Pulmonary artery endothelial cell (primary cell): ENCODE measurements at places on chromosomes 6 and 20. TPM values are rescaled to one million over a fixed set of nuclear protein-coding genes. Genes with fewer than 3 reads are reported as not detected.

Gene HLA-G
- total RNA-seq: not detected in 2 replicates

Gene ARFGEF3
- 7.1 and 8.2 TPM in 2 replicates for total RNA-seq

GRCh38 chr6:30744054-30744805 is at the start of gene IER3:
TSS of gene IER3 (minus strand) at chr6:30744547. CDS start at chr6:30744518, 29 bp downstream.
- no peak for DNase-seq

- DNase-seq: no peak
Measured at GRCh38 chr20:38979434-38979833, 17.3 kb downstream of the DHX35 start.

DNA sequence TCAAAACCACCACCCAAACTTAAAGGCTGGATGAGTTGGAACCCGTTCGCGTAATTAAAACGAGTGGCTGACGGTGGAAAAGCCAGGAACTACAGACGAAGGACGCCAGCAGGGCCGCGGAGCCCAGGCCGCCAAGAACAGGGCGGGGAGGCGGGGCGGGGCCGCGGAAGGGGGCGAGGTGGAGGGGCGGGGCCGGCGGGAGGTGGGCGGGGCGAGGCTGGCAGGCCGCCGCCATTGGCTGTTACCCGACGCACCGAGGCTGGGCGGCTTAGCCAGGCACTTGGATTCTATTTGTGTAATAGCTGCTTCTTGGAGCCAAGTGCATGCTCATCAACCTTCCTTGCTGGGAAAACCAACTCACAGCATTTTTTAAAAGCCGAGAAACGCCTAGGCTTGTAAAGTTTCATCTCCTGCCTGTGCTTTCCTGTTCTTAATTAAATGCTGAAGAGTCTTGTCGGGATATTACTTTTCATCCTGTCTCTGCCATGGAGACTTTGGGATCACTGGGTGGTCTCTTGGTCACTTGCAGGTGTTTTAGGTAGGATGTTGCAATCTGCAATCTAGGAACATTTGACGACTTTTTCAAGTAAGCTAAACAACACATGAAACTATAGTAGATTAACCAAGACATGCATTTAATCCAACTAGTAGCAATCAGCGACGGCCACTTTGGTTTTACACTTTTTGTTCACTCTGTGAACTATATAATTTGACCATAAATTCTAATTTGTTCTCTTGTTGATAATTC is 245.0 kb downstream of the ARID1B start:
- DNase-seq: peak; percentile 46

DNA sequence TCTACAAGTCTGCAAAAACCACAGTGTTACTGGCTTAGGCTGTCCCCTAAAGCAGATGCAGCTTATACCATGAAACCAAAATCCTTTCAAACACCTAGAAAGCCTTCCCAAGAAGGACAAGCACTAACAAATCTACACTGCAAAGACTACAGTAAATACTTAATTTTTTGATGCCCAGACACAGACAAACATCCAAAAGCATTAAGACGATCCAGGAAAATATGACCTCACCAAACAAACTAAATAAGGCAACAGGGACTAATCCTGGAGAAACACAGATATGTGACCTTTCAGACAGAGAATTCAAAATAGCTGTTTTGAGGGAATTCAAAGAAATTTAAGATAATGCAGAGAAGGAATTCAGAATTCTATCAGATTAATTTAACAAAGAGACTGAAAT is 423.5 kb downstream of the COL12A1 start:
- no peak for DNase-seq

DNA sequence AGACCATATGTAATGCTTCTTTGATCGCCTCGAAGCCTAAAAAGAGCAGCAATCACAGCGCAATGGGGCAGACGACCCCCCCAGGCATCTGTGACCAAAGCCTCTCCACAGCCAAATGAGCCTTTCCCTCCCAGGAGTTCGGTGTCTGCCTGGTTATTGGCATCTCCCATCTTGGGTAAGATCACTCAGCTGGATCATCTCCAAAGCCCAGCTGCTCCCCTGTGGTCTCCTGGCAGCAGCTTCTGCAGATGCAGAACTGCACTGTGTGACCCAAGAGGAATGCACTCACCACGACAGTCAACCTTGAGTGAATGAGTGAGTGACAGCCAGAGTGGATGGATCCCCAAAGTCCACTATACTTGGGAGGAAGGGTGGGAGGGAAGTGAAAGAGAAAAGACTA is 44.8 kb upstream of the IYD start:
- no peak for DNase-seq

- no peak for DNase-seq
Measured at GRCh38 chr6:111841822-111842221, 31.4 kb downstream of the FYN start.

Gene TOX2
- 1.2 and 2.4 TPM in 2 replicates for total RNA-seq

GRCh38 chr6:53527249-53527765 is 17.6 kb downstream of the GCLC start:
- DNase-seq: no peak

- peak; percentile 5 for DNase-seq
Measured at GRCh38 chr6:118509009-118509617, 39.0 kb upstream of the PLN start.

Gene TP53RK
- 17.6 and 19.6 TPM in 2 replicates for total RNA-seq

- DNase-seq: no peak
Measured at GRCh38 chr6:52534966-52535390, 41.9 kb downstream of the TRAM2 start.

DNA sequence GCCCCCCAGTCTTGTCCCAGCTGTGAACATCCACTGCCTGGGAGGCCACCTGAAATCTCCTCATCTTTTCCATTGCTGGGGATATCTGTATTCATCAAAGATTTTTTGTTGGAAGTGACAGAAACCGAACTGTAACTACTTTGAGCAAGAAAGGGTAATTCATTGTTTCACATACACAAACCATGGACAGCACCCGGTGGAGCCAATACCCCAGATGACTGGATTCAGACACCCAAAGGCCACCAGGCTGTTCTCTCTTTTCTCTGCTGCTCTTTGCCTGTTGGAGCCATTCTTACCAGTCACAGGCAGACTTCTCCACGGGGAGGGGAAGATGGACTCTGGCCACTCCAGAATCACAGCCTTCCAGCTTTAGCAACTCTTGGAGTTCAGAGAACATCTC is 11.7 kb upstream of the RALY start:
- no peak for DNase-seq

- DNase-seq: no peak
Measured at GRCh38 chr20:21063276-21063675, 42.9 kb downstream of the LINC00237 start.

DNA sequence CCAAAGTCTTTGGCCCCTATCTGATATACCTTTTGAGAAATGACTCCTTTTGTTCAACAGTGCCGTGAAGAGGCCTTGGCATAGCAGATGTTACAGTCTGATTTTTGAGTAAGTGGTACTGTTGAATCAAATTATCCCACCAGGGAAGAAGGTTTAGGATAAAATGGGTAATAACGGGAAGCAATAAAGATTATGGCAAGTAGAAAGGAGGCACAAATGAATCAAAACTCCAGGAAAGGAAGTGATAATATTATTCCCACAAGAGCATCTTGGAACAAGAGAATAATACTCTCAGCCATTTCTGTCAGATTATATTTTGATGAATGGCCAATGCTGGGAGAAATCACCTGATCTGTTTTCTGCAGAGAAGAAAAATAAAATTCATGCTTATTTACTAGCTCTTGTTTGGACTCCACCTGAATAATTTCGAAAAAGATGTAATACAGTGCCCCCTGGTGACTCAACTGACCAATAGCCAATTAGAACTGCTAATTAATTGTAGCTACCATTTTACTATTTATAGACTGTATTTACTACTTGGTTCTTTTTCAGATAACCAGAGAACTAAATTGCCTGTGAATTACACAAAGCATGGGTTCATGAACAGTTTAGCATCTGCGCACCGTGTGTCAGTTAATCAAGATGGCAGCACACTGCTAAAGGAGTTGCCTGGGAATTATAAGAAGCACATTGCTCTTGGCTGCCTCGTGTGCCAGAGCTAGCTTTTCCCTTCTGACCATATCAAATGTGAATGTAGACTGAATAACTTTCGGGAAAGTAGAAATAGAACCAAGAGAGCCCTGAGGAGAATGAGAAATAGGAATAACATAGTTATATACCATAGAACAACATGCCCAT is 78.5 kb upstream of the TRDN start:
- peak; percentile 2 for DNase-seq

- no peak for DNase-seq
Measured at GRCh38 chr6:89387516-89388201, 24.4 kb downstream of the RRAGD start.

Gene CALHM4
- total RNA-seq: 0.13 and 0.28 TPM in 2 replicates

DNA sequence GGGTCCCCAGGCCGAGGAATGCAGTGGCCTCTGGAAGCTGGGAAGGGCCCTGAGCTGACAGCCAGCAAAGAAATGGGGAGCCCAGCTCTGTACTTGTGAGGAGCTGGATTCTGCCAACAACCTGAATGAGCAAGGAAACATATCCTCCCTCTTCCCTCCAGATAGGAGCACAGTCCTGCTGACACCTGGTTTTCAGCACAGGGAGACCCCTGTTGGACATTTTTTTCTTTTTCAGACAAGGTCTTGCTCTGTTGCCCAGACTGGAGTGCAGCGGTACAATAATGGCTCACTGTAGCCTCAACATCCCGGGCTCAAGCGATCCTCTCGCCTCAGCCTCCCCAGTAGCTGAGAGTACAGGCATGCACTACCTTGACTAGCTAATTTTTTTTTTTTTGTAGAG is 21.5 kb downstream of the BMP6 start:
- no peak for DNase-seq

Gene SUMO4
- total RNA-seq: 0.53 and 1.3 TPM in 2 replicates

DNA sequence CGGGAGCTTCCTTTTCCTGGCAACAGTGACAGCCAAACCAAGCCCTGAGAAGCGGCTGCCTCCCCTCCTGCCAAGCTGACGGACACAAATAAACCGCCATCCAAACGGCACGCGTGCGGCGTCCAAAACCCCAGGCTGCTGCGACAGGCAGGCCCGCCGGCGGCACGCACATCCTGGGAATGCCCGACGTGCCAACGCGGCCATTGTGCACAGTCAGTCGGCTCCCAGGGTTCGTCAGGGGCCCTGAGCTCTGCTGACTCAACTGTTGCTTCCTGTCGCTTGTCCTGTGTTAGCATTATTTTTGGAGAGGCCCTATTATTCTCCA is 6.8 kb downstream of the JAG1 start:
- DNase-seq: peak; percentile 54

Gene LTV1
- 27.2 and 30.8 TPM in 2 replicates for total RNA-seq

GRCh38 chr20:54843865-54844264 is 368.5 kb downstream of the DOK5 start:
- DNase-seq: no peak

- DNase-seq: no peak
Measured at GRCh38 chr6:5506597-5506996, 245.3 kb downstream of the FARS2 start.

Gene LAMA2
- total RNA-seq: 1.8 and 7.4 TPM in 2 replicates

Gene CNBD2
- total RNA-seq: 2.8 and 3.8 TPM in 2 replicates

DNA sequence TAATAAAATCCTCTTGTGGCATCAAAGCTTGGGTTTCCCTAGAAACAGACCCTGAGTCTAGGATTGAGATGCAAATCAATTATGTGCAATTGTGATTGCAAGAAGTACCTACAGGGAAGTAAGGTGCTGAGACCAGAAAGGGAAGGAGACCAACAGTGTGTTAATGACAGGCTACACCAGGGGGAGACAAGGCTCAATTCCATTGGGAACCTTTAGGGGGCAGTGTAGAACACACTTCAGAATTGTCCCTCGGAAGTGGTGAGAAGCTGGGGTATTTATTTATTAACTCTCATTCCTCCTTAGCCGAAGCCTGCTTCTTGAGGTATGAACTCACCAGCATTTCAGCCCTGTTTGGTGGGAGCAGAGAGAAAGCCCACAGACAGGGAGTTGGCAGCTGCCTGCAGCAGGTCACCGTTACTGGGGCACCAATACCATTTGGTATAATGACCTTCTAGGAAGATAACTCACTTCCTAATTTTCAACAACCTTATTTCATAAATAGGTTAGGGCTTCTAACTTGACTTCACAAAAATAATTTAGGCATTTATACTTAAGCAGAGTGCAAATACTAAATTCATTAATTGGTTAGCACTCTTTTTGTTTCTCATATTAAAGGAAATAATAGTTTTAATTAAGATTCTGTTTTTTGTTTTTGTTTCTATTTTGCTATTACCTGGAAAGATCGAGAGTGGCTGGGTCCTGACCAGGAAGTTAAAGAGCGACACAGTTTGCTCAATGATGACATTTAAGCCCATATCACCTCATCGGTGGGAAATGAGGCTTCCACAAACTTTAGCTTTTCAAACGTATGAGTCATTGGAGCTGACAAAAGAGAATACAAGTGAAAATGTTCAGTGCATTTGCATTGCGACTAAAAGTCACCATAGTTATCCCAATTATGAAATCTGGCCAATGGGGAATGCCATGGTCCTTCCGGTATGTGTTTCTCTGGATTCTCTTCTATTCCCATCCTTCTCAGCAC is 94.8 kb downstream of the BTBD3 start:
- peak; percentile 3 for DNase-seq

Gene STMN3
- total RNA-seq: 3.1 and 7.2 TPM in 2 replicates

- no peak for DNase-seq
Measured at GRCh38 chr6:84921891-84922290, 157.5 kb upstream of the TBX18 start.

GRCh38 chr6:63589952-63590411 is 17.7 kb downstream of the LOC128125822 start:
- no peak for DNase-seq

Gene CGAS
- 4.8 and 9.6 TPM in 2 replicates for total RNA-seq

Gene TP53TG5
- total RNA-seq: not detected in 2 replicates

- DNase-seq: no peak
Measured at GRCh38 chr6:111057074-111057752, 30.1 kb upstream of the SLC16A10 start.

DNA sequence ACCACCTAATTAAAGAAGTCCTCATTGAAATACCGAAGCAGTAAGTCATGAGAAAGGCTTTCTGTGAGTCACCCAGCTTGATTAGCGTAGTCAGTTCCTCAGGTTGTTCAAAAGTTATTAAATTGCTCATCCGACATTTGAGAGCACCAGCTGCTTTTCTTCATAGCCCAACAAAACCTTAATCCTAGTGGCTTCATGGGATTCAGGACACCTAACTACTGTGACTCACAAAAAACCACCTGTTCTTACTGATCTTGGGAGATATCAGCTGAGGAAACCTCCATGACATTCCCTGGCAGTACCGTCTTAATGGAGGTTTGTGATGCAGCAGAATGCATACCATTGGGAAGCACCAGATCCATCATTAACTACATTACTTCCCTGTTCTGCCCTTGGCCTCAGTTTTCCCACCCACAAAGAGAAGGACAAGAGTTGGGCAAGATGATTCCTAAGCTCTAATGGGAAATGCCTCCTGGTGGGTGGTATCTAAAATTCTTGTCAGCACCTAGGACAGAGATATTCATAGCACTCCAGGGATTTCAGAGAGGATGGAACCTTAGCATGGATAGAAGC is 103.8 kb downstream of the KHDC1L start:
- DNase-seq: no peak

- DNase-seq: no peak
Measured at GRCh38 chr6:111113336-111114086, 26.2 kb downstream of the SLC16A10 start.

GRCh38 chr20:4322499-4322898 is 307.1 kb upstream of the RNF24 start:
- DNase-seq: no peak

Gene PLA2G7
- total RNA-seq: not detected in 2 replicates

GRCh38 chr6:19317431-19317986 is 519.7 kb upstream of the ID4 start:
- no peak for DNase-seq
